ENCODE measurements at places on chromosomes 2 and 18.
A peak's percentile ranks its signal among the peaks of the same experiment; 100 is the strongest.

DNA sequence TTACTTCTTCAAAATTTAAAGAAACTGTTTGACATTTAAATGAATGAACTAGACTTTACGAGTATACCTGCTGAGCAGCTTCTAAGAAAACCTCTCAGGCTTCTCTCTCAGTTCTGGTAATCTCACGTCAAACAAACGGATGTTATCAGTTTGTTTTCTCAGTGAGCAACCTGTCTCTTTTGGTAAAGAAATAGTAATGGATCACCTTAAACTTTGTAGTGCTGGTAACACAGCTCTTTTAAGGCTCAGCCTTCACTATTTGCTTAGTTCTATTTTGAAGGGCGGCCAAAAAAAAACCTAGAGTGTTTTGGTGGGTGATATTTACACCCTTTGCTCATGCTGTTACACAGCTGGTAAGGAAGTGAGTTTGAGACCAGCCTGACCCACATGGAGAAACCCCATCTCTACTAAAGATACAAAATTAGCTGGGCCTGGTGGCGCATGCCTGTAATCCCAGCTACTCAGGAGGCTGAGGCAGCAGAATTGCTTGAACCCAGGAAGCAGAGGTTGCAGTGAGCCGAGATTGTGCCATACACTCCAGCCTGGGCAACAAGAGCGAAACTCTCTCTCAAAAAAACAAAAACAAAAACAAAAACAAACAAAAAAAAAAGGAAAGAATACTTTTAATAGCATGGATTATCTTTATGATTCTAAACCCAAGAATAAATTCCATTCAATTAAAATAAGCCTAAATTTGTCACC, 15.9 kb downstream of the FN1 start:
- no peak for DNase-seq

GRCh38 chr2:105804266-105804665, 59.6 kb downstream of the NCK2 start:
- DNase-seq, result peak; percentile 58

DNA sequence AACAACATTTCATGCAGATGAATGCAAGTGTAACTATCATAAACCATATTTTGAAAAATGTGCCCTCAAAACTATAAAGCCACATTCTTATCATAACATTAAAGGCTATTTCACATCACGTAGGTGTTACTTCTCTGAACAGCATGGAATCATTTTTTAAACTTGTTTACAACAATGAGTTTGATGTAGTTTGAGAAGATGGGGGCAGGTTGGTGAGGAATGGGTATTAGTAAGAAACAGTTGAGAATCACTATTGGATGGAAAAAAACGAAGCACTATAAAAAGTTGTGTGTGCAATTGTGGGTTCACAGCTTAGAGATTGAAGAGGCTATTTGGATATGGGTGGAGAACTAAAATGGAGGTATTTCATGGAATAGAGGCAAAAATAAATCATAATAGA, 569.1 kb downstream of the ARHGAP15 start:
- no peak for DNase-seq

DNA sequence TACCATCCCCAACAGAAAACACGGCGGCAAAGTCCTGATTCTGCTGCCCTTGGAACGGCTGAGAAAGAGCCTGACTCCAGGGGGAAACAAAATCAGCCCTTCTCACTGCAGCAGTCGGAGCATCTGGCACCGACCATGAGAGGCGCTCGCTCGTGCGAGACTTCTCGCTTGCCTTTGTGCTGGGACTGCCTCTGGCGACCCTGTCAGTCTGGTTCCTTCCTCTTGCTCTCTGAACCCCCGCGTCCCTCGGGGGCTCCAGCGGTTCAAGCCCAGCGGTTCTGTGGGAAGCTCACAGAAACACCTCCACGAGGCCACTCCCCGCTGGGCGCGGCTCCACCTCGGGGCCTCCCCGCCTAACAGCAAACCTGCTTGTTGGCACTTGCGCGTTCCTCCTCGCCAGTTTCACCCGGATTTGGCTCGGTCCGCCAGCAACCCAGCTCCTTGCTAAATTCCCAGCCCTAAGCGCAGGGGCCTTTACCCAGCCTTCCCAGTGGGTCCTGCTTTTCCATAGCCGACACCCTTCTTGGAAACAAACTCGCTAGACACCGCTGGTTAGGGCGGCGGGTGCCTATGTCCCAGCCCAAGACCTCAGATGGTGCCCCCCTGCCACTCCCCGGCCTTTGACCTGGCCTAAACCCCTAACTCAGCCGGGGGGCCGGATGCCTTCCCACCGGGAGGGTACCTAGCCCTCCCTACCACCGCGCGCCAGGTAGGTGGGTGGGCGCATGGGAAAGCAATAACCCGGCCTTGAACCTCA, 2.2 kb downstream of the RND3 start:
- peak; percentile 74 for DNase-seq

GRCh38 chr2:226403369-226403768, 396.3 kb downstream of the IRS1 start:
- peak; percentile 39 for DNase-seq

GRCh38 chr2:46540496-46541331, 61.3 kb downstream of the TMEM247 start:
- DNase-seq, result peak; percentile 94

GRCh38 chr2:25309402-25309801, 32.3 kb downstream of the DNMT3A start:
- DNase-seq, result peak; percentile 58

DNA sequence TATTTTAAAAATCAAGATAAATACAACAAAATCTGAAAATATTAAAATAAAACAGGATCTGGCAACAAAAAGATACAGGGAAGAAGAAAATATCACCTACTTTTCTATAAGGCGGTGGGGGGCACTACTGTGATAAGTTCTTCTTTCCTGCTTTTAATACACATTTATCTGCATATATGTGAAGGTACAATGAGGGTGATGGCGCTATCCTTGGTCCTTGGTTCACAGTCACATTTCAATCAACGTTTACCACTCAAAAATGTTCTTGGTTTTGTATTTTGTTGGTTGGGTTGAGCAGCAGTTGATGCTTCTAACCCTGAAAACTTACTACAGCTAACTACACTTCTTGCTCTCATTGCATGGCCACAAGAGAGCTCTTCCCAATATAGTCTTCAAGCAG, 112.4 kb downstream of the COL6A3 start:
- no peak for DNase-seq

- no peak for DNase-seq
These were observed 57.9 kb downstream of the TNS1 start for GRCh38 chr2:217944923-217945322.

- DNase-seq, result no peak
These were observed 12.1 kb downstream of the EHBP1 start for GRCh38 chr2:62717503-62718081.

GRCh38 chr2:121069434-121069969, 215.5 kb downstream of the TFCP2L1 start:
- DNase-seq, result no peak

DNA sequence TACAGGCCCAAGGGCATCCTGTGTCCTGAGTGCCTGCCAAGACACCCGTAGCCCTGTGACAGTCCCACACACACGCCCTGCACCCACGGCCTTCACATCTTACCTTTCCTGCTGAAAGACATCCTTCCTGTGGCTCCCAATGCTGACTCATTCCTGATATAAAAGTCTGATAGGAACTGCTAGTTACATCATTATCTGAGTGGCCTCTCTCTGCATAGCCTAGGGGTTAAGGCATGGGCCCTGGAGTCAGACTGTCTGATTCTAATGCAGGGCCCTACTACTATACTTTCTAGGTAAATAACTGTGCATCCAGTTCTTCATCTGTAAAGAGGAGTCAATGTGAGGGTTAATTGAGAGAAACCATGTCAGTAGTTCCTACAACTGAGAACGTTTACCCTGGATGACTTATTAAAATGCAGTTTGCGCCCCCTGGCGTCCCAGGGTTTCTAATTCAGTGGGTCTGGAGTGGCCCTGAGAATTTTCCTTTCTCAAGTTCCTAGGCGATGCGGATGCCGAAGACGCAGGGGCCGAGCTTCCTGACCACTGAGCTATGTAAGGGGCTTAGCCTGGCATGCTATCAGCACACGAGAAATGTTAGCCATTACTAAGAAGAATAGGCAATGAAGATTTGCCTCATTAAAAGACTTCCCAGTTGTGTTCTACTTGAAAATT, 6.0 kb upstream of the GPR45 start:
- peak; percentile 81 for DNase-seq

DNA sequence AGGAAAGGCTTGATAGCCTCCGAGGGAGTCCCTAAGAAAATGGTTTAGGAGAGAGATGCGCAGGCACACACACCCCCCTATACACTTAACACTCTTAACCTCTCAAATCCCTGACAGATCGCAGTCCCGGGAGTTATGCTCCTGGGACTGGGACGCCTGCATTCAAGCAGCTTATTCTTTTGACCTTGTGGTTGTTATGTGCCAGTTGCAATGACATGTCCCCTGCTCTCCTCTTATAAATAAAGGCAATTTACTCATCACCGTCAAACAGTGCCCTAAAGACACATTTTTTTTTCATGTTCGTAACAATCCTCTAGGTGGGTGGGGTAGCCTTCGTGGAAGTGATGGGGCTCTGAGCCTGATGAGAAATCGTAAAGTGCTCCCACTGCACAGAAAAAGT, 162.2 kb downstream of the LRRC30 start:
- no peak for DNase-seq

GRCh38 chr18:48946329-48946835, 4.4 kb downstream of the SMAD7 start:
- DNase-seq, result peak; percentile 80

Data from EH (cell line).